ENCODE measurements at places on chromosomes 12 and 14.

DNA sequence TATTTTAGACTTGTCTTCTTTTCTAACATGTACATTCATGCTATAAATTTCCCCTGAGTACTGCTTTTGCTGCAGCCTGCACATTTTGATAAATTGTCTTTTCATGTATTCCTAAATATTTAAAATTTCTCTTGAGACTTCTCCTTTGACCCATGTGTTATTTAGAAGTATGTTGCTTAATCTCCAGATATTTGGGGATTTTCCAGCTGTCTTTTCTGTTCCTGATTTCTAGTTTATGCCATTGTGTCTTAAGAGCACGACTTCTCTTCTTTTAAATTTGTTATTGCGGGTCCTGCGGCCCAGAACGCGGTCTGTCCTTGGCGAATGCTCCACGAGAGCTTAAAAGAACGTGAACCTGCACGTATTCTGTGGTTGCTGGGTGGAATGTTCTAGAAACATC, 136.4 kb downstream of the KIF26A start:
- no peak for DNase-seq

DNA sequence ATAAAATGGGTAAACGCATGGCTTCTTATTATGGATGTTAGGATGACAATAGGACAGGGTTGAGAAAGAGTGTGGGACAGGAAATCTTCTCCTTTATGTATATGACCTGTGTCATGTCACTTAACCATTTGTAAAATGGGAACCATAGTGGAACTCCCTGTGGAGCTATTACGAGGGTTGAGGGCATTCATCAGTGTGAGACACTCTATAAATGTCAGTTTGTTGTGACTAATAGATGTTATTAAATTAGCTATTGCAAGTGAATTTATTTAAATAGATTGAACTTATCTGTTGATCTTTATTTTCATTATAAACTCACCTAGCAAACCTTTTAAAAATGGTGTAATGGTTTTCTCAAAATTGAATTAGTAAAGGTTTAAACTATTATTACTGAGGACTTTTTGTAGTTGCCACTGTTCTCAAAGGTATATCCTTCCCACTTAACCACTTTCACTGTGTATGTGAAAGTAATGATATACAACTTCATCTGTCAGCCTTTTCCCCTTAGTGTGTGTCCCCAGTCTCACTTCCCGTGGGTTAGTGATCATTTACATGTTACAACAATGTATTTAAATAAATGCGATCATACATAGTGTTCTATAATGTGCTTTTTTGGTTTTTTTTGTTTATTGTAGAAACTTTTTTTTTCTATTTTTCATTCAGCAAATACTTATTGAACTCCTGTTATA, 17.1 kb downstream of the HELB start:
- peak; percentile 29 for DNase-seq

DNA sequence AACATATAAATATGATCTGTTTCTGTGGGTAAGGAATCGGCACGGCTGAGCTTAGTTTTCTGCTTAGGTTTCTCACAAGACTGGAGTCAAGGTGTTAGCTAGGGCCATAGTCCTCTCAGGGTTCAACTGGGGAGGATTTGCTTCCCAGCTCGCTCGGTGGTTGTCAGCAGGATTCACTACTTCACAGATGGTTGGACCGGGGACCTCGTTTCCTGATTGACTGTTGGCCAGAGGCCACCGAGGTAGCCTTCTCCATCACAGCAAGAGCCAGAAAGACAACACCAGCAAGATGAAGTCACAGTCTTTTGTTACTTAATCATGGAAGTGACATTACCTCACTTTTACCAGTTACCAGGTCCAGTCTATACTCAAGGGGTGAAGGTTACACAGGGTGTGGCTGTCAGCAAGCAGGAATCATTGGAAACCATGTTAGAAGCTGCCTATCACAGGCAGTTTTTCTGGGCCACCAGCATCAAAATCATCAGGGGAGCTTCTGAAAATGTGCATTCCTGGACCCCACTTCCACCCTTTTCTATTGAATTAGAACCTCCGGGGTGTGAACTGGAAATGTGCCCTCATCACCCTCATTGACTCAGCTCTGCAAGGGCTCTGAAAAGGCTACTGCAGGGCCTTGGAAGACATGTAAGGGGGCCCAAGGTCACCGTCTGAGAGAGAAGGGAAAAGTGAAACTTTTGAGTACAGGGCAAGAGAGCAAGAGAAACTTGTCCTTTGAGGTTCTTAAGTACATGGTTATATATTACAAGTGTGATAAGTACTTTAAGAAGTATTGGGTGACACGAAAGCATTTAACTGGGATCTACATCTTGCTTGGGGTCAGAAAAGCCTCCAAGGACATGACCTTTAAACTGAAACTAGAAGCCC, 10.9 kb downstream of the COPS7A start:
- DNase-seq, result no peak

DNA sequence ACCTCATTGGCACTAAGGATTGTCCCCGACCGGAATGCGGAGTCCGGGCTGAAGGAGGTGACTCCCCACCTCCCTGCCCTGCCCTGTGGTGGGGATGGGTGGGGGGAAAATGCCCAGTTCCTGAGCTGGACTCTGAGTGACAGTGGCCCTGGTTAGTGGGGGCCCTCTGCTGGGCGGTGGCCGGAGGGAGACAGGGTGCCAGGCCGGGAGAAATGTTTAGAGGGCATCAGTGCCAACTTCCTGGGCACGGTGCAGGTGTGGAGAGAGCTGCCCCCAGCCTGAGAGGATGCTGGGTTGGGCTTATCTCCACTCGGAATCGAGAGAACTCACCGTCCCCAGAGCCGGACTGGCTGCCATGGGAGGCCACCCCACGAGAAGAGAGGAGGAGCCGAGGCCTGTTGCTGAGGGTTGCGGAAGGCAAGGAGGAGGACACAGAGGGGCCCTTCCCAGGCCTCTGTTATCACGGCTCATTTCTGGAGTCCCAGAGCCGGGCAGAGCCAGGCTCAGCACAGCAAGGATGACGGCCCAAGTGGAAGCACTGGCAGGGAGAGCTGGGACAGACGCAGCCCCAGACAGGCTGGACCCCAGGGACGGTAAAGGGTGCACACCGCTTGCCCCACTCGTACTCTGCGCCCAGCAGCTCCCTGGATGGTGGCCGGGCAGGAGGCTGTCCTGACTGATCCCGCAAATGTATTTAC, 156.7 kb downstream of the KIF26A start:
- DNase-seq, result no peak

DNA sequence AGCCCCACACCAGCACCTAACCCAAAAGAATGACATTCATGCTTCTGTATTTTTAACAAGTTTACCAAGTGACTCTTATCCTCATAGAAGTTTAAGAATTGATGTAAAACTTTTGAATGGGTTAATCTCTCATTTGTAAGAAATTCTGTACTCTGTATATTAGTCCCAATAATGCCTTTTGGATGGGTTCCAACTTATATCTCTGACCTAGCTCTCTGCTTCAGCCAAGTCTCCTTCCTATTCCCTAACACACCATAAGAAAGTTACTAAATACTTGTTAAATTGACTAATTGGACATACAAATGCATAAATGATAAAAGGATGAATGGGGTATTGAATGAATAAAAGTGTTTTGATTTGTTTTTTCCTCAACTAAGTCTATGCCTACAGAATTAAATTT, 557.3 kb downstream of the TMTC2 start:
- no peak for DNase-seq

DNA sequence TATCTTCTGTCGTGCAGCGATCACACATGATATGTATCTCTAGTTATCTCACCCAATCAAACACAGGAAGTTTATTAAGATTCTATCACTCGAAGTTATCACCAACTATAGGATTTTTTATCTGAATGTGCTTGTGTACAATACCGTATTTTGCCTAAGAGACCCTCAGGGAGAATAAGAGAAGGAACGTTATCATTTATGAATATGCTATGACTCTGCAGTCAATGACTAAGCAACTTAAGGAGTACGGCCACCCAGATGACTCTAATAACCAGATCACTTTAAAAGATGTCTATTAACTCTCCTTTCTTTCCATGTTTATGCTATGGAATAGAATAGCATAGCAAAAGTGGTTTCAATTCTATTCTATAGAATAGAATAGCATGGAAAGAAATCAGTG, 486.4 kb downstream of the BCL11B start:
- no peak for DNase-seq

- DNase-seq, result no peak
These were observed 899.5 kb downstream of the RPS29 start for GRCh38 chr14:48686650-48687049.

- no peak for DNase-seq
These were observed 32.1 kb upstream of the LRP1-AS start for GRCh38 chr12:57179331-57180086.

- DNase-seq, result no peak
These were observed 85.4 kb downstream of the CHGA start for GRCh38 chr14:93008381-93008780.

GRCh38 chr12:40522837-40523236, 169.4 kb upstream of the CNTN1 start:
- DNase-seq, result no peak

- peak; percentile 27 for DNase-seq
These were observed 222.1 kb downstream of the C12orf42 start for GRCh38 chr12:103273645-103274044.

All from NCI-H1417 (cell line).